ENCODE measurements at places on chromosomes 5 and 9.
A peak's percentile ranks its signal among the peaks of the same experiment; 100 is the strongest.

- peak; percentile 47 for DNase-seq
Measured at GRCh38 chr9:121201045-121201737, 478 bp downstream of the RAB14 start.

- no peak for DNase-seq
Measured at GRCh38 chr9:87300915-87301314, 196.8 kb upstream of the DAPK1 start.

- peak; percentile 58 for DNase-seq
Measured at GRCh38 chr5:7886849-7887475, 18.0 kb downstream of the MTRR start.

GRCh38 chr5:77087484-77088261, 588 bp upstream of the ZBED3 start:
- DNase-seq, result no peak

GRCh38 chr9:88587182-88587581, 52.2 kb downstream of the NXNL2 start:
- DNase-seq, result no peak
